Stimulated activated CD4-positive, alpha-beta T cell treated with anti-CD3 and anti-CD28 coated beads, Interleukin-15, amount 100 ng/mL, for 48 hours (primary cell): ENCODE measurements at places on chromosomes 1 and 21.

GRCh38 chr1:27650539-27651175, 15.7 kb upstream of the FGR start:
- no peak for DNase-seq

- DNase-seq = no peak
These were observed 88.1 kb upstream of the ARHGEF16 start for GRCh38 chr1:3366126-3367051.

GRCh38 chr21:45573452-45574035, 31.3 kb upstream of the SLC19A1 start:
- DNase-seq = no peak

DNA sequence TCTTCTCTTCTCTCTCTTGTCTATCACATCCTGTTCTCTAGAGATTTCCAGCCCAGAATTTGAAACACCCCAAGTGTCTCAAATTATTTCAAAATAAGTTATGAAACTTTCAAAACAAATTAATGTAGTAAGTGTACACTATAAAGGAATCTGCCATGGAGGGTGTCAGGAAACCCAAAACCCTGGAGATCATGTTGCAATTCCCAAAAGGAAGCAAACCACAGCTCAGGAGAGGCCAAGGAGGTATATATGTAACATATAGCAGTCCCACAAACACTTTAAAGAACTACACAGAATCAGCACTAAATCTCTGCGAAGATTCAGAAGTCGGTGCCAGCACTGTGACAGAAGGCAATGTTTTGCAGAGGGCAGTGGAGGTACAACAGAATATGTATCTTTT, 26.6 kb downstream of the PTPN14 start:
- no peak for DNase-seq

DNA sequence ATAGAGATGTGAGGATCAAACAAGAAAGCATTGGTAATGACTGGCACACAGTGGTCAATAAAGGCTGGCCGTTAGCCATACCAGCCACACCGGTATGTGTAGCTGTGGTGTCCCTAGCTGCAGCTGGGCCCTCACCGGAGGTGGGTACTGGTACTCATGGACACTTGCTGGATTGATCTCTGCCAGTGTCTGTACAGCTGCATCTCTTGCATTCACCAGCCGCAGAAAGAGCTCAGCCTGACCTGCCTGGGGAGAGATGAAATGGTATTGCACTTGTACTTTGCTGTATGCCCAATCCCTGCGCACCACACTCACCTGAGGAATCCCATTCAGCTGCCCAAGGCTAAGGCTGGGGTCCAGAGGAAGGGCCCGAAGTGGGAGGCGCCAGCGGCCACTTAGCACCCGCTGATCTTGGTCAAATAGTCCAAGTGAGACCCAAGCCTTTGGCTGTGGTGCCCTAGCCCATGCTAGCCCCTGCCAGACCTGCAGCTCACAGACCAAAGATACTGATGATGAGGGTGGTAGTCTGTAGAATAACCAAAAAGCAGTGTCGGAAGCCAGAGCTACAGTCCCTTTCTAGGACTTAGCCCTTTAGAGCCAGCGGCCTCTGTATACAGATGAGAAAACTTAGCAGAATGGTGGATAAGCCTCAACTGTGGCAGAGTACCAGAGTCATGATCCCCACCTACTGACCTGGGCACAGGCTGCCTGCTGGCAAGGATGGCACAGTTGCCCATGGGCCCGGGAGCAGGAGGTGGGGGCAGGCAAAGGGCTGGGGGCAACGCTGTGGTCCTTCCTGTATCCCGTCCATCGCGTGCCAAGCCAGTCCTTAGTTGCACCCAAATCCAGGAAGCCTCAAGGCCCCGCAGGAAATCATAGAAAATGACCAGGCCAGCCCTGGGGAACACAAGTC, 3.0 kb downstream of the CCDC17 start:
- no peak for DNase-seq

DNA sequence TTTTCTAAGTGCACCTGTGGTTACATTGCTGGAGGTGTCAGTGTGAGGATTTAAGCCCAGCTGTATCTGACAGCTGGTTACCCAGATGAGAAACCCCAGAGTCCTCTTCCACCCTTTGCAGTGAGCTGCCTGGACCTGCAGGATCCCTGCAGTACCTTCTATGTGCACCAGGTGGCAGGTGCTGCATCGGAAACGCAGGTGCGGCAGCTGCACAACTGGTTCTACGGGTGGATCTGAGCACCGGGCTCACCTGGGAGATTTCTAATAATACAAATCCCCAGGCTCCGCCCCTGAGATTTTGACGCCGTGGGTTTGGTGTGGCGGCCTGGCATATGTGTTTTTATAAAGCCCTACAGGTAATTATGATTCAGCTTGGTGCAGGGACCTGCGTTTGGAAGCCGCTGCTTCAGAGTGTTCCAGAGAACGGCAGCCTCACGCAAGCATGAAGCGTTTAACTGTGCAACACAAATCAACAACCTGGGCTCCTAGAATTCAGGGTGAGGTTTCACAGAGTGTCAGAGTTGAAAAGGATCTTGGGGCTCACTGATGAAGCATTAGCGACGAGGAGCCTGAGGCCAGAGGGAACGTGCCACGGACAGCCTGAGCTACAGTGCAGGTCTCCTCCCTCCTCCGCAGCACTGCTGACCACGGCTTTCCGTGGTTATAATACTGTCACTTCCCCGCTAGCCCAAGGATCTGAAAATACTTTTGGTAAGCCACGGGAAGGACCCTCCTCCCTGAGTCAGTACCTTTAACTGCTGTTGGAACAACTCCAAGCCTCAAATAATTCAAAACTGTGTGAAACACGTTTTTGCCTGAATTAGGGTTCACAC, 96.7 kb upstream of the TRABD2B start:
- peak; percentile 45 for DNase-seq

DNA sequence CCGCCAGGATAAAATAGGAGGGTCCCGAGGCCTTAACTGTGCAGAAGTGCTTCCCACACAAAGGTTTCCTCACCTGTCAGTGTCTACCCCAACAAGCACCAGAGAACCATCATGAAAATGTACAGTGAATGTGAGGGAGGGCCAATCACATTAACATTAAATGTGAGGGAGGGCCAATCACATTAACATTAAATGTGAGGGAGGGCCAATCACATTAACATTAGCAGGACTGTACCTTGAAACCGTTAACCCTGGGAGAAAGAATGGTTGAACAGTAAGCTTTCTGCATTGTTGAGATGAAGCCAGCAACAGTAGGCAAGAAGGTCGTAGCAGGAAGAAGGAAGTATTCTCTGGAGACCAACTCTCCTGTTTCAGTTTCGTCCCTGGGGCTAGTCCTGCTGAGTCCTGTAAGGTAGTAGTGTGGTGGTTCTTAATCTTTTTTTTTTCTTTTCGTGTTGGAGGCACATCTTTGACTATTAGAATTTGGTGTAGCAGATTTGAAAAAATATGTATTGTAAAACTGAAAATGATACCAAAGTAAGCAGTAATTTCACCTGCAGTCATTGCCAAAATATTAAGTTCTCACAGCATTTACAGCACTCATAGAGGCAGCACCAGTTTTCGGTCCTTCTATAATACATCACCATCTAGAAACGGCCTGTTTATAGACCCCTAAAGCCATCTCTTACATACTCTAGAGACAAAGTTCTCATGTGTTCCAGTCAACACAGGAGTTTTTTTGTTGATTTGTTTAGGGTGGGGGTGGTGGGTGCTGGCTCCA, 98.6 kb upstream of the PPP2R5A start:
- no peak for DNase-seq

- no peak for DNase-seq
These were observed 64.5 kb upstream of the SLC44A3 start for GRCh38 chr1:94755675-94756074.

GRCh38 chr21:43921571-43921978, 56.6 kb downstream of the AGPAT3 start:
- DNase-seq = no peak

DNA sequence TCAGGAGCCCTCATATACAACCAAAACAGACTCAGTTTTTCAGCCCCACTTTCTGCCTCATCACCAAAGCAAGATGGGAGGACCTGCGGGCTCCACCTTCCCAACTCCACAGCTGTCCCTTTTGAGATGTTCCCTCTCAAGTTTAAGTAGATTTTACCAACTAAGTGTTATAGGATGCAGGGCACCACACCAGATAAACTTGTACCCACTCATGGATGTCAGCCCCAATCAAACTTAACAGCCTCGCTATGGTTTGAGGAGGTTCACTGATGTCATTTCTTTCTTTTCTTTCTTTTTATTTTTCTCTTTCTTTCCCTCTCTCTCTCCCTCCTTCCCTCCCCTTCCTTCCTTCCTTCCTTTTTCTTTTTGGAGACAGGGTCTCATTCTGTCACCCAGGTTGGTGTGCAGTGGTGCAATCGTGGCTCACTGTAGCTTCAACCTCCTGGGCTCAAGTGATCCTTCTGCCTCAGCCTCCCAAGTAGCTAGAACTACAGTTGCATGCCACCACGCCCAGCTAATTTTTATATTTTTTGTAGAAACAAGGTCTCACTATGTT, 13.4 kb downstream of the CD58 start:
- DNase-seq = no peak

- no peak for DNase-seq
These were observed 34.0 kb upstream of the SAMD13 start for GRCh38 chr1:84267476-84267875.

GRCh38 chr1:104380003-104380402, 630.3 kb downstream of the AMY1C start:
- no peak for DNase-seq

DNA sequence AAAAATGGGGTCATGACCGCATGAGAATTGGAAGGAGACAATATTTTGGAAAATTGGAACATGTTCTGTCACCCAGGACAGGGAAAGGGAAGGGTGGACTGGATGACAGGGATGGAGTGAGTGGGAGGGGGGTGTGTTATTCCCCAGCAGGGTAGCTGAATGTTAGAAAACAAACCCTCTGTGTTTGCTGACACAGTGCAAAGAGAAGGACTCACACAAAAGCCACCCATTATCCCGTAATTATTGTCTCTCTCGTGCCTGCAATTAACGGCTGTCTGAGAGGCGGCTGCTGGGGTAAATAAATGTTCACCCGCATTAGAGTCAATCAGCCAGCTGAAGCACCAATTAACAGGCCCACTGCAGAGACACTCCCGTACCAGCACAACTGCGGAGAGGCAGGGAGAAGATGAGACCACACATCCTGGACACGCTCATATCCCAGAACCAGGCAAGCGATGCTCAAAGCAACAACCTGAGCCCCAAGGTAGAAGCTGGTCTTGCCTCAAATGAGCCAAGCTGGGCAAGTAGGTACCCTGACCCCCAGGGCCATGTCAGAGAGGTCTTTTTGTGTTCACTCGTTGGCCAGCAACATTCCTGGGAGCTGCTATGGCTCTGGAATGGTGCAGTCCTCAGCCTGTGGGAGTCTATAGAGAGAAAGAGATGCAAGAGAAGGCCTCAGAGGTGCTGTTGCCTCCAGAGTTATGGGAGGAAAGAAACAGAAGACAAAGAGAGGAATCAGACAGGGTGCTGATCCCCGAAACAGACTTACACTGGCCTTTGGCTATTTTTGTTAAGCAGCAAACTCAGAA, 19.4 kb downstream of the PLEKHA6 start:
- no peak for DNase-seq
